IMR-90 (cell line): ENCODE measurements at places on chromosomes 11 and 22. TPM values are rescaled to one million over a fixed set of nuclear protein-coding genes. Genes with fewer than 3 reads are reported as not detected.

DNA sequence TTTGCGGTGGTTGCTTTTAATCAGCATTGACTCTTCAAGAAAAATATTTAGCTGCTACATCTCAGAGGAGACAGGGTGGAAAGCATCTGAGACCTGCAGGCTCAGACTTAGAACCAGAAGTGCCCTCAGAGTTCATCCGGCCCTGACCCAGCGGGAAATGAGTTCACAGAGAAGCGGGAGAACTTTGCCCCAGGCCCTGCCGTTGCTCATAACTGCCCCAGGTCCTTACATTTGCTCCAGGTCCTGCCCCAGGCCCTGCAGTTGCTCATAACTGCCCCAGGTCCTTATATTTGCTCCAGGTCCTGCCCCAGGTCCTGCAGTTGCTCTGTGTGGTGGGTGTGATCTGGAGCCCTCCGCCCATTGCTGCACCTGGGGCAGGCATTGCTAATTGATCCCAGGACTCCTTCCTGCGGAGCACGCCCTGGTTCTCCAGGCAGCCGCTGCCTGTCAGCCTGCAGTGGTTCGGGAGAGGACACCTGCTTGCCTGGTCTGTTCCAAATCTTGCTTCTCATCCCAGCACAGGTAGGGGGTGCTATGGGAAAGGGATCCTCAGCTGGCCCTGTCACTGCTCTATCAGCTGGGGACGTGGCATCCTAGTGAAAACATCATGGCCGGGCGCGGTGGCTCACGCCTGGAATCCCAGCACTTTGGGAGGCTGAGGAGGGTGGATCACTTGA lies 58.1 kb upstream of the PPP6R3 start:
- H3K27me3 ChIP-seq, result no peaks in the 10 kb centered on the region
- H3K4me1 ChIP-seq, result no peaks in the 10 kb centered on the region; the same call in 1 of the 2 replicates
- H3K27ac ChIP-seq, result no peak overlapping the region
- no peak overlapping the region for H3K4me3 ChIP-seq

DNA sequence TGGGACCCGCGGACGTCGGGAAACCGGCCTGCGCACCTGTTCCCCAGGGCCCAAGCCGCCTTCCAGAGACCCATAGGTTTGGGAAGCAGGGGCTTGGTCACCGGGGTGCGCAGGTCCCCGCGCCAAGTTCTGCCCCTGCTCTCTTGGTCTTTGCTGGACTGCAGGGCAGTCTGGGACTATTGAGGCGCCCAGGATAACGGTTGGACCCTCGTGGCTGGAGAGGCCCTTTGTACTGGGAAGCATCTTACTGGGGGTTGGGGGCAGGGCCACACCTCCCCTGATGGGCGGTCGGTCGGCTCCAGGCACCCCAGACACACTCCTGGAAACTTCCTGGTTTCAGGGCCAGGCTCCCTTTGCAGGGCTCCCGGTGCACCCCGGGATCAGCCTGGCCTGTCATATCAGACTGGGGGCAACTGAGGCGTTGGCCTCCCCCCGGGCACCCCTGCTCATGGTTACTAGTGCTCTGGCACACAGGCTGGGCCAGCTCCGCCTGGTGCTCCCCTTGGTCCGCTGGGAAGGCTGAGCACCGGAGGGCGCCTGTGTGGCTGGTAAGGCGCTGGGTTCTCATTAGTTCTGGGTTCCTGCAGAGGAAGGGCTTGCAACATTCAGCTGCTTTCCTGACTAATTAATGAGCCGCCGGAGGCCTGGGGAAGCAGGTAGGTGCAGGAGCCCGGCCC lies 1250.5 kb downstream of the BRD1 start:
- H3K4me1 ChIP-seq, result no peaks in the 10 kb centered on the region
- no peak overlapping the region for H3K4me3 ChIP-seq
- no peaks in the 10 kb centered on the region; the same call in 1 of the 2 replicates for H3K27me3 ChIP-seq
- DNase-seq, result no peak

GRCh38 chr22:28435140-28435768 lies 244.4 kb downstream of the TTC28 start:
- H3K36me3 ChIP-seq, result no peaks in the 10 kb centered on the region
- no peaks in the 10 kb centered on the region for H3K27me3 ChIP-seq
- H3K4me1 ChIP-seq, result peaks cover 8% of the 10 kb centered on the region; the same call in 1 of the 2 replicates
- no peak overlapping the region for H3K27ac ChIP-seq
- DNase-seq, result no peak
- H3K4me3 ChIP-seq, result no peak overlapping the region

DNA sequence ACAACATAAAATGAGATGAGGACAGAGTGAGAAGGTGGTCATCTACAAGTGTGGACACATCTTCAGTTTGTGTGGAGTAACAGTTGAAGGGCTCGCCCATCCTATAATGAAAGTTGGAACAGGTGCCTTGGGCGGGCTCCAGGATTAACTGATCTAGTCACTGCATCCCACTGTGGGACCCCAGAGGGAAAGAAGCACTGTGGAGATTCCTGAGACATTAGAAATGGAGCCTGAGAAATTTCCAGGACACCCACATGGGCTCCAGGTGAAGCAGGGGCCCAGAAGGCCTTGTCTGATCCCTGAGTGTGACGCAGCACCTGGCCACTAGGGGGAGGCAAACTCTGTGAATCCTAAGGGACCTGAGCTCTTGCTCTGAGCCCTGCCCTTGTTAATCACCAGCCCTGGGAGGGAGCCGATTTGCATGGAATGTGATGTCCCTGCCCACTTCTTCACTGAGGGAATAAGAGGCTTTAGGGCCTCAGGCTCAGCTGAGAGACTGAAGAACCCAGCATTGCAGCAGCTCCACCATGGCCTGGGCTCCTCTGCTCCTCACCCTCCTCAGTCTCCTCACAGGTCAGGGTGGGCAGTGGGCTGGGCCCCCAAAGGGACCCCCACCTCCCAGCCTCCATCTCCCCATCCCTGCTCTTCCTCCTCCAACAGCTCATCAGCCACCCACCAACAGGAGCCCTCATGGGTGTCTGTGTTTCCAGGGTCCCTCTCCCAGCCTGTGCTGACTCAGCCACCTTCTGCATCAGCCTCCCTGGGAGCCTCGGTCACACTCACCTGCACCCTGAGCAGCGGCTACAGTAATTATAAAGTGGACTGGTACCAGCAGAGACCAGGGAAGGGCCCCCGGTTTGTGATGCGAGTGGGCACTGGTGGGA lies 98.4 kb downstream of the VPREB1 start:
- no peak for DNase-seq
- H3K27ac ChIP-seq, result no peak overlapping the region
- H3K27me3 ChIP-seq, result peaks cover 19% of the 10 kb centered on the region
- no peak overlapping the region for H3K4me3 ChIP-seq
- H3K4me1 ChIP-seq, result no peaks in the 10 kb centered on the region

The OR51S1 gene
- total RNA-seq, result not detected in 2 replicates
